ENCODE measurements at places on chromosomes 4 and X.
A peak's percentile ranks its signal among the peaks of the same experiment; 100 is the strongest.

DNA sequence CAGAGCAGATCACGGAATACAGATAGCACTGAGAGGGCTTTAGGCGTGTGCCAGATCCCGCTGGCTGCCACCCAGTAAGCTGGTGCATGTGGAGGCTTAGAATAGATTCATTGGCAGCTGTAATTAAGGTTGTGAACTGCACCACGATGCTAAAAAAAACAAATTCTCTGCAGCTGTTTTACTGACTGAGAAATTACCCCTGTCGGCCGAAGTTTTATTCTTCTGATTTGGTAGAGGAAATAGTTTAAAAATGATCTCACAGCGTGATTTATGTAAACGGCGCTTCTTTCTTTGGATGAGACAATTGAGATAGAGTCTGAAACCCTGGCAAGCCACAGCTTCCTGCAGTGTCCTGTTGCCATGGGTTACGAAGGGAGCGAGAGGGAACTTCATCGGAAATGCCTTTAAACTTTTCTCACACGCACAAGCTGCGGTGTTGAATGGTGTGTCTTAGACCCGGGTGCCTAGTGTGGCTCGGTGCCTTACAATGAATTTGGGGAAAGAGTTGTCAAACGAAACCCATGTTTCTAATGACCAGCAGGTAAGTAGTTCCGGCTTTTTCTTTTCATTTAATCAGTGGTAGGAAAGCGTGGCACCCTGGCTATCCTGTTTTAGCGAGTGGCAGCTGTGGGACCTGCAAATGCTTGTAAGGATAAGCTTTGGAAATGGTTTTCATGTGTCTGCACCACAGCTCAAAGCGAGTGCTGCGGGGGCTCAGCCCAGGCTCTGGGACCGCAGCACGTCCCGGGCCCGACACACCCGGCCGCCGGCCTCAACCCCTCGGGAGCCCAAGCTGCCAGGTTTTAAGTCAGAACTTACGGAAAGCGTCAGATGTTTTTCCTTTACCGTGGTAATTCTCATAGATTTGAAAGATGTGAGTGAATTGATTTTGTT, 71.7 kb upstream of the HGFAC start:
- DNase-seq, result peak; percentile 87

DNA sequence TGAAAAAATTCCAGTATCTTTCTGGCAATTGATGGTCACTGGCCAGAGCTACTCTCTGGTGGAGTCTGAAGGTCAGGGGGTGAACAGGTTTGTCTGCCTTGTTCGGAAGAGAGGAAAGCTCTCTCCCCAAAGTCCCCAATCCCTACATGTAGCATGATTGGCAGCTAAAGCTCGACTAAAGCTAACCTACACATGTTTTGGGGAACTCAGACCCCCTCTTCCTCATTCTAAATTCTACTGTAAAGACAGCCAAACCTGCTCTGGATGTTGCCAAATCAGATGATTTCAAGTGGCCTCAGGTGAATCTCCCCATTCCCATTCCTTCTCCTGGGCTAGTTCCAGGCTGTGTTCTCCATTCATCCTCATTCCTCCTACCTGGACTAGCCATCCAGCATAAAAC, 84.1 kb downstream of the MSN start:
- DNase-seq, result no peak

DNA sequence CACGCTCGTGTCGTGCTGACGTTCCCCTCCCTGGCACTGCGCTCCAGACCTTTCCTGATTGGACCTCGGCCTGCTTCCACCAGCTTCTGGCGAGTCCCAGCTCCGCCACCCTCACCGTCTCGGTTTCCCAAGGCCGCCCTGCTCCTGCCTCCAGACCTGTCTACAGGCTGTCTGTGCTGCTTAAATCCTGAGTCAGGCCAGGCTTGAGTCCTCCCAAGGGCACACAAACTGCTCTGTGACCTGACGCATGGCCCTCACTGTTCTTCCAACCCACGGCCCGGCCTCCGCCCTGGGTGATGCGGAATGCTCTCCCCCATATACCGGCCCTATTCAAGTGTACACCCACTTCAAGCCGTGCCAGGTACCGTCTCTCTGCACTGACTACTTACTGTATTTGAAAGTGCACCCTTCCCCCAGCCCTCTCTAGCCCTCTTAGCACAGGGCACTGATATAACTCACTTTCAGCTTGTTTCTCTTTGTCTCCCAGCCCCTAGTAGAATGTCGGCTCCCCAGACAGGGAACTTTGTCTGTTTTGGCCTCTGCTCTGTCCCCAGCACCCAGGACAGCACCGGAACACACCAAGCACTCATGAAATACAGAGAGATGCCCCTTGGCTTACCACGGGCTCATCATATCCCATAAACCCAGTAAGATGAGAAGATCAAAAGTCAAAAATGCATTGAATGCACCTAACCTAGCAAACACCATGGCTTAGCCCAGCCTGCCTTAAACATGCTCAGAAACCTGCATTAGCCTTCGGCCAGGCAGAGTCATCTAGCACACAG, 63.1 kb upstream of the AFAP1 start:
- no peak for DNase-seq

- peak; percentile 64 for DNase-seq
These were observed 38.8 kb downstream of the MSN start for GRCh38 chrX:65706041-65706828.

DNA sequence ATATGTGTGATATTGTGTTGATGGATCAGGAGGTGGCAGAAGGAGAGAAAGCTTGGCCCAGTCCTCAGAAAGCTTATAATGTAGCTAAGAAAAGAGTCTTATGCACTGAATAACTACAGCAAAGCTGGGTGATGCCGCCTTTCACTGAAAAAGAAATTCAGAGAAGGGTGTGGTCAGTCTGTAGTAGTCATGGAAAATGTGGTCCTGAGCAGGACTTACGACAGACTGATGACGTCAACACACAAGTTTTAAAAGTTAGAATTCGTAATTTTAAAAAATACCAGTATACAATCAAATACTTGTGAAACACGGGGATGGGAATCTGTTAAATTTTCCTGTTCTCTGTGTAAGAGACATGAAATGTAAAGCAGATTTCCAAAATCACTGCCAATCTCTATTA, 87.0 kb upstream of the RAPGEF2 start:
- DNase-seq, result peak; percentile 49

Data from inflammatory macrophage treated with lipopolysaccharide for 4 hours (primary cell).